ENCODE measurements at places on chromosomes 16 and 17.

GRCh38 chr16:18953547-18953946 lies 27.3 kb upstream of the SMG1 start:
- DNase-seq = no peak

DNA sequence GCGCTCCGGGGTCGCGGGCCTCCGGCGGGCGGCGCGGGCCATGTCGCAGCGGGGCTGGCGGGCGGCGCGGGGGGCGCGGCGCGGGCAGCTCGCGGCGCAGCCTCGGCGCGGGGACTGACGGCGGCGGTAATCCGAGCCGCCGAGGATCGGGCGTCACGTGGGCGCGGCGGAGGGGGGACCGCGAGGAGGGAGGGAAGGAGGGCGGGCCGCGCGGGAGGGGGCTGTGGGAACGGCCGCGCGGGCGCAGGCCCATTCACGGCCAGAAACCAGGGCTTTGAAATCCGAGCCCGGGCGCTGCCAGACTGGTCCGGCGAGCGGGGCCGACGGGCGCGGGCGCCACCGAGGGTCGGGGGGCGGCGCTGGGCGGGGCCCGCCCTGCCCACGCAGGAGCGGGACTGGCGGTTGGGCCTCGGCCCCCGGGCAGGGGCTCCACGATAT lies at the start of gene MTSS2:
Gene MTSS2 (minus strand): TSS at position 116 of the 438 bp plus-strand sequence. CDS start 262 bp downstream, outside the sequence.
- DNase-seq = no peak

GRCh38 chr17:39621523-39622379 lies 5.0 kb upstream of the PPP1R1B start:
- DNase-seq = no peak

DNA sequence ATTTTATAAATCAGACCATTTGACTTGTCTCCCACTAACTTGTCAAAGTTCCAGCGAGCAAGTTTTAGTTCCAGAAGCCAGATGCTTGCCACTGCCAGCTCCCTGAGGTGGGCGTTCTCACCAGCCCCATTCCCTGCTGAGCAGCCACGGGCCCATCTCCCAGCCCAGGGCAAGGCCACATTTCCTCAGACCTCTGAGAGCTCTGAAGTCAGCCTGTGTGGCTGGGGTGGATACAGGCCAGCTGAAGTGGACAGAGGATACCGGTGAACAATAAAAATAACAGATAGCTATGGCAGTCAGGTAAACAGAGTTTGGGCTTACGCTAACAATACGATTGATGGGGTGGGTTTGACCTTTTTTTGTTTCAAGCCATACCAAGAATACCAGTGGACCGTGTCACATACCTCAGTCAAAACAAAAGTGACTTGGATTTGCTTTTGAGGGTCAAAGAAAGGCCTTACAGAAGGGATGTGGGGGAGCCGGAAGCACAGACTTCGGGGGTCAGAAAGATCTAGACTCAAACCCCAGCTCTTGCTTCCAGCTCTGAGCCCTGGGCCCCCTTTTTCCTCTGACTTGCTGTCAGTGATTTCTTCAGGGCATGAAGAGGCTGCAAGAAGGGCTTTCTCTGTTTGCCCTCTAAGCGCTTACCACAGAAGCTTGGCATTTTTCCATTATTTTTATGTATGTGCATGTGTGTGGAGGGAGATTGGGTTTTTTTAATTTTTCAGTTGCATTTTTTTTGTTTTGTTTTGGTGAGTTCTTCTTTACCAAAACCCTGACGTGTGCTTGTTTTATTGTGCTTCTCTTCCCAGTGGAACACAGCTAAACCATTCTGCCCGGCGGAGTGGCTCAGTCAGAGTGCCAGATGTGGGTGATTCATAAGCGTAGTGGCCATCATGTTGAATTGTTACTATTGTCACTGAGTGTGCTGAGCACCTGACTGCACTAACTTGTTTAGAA lies 109.9 kb downstream of the GNAO1 start:
- no peak for DNase-seq
